ENCODE measurements at places on chromosomes 11 and 22. TPM values are rescaled to one million over a fixed set of nuclear protein-coding genes. Genes with fewer than 3 reads are reported as not detected.

- peaks cover 39% of the 10 kb centered on the region for H3K4me1 ChIP-seq
- H3K36me3 ChIP-seq, result no peaks in the 10 kb centered on the region
- H3K4me3 ChIP-seq, result peak overlapping the region; percentile 98
- DNase-seq, result no peak
- H3K27ac ChIP-seq, result peak overlapping the region; percentile 99
Measured at GRCh38 chr22:39151329-39151975, 1.0 kb downstream of the CBX7 start.

DNA sequence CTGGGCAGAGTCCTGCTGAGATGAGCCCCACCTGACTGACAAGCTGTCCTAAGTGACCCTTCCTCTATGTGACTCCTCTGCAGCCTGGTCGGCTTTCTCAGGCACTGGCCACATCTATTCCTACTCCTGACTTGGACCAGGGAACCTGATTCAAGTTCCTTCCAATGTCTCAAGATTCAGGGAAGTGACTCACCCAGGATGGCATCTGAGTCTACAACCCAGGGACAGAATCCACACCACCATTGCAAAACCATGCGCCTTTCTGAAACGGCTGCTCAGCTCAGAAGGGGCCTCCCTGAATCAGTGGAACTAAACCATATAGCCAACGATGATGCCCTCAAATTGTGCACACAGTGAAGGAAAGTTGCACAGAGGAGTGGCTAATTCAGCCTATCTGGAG lies 63.9 kb upstream of the CSNK2A3 start:
- no peak overlapping the region for H3K27ac ChIP-seq
- no peaks in the 10 kb centered on the region for H3K27me3 ChIP-seq
- no peak for DNase-seq

DNA sequence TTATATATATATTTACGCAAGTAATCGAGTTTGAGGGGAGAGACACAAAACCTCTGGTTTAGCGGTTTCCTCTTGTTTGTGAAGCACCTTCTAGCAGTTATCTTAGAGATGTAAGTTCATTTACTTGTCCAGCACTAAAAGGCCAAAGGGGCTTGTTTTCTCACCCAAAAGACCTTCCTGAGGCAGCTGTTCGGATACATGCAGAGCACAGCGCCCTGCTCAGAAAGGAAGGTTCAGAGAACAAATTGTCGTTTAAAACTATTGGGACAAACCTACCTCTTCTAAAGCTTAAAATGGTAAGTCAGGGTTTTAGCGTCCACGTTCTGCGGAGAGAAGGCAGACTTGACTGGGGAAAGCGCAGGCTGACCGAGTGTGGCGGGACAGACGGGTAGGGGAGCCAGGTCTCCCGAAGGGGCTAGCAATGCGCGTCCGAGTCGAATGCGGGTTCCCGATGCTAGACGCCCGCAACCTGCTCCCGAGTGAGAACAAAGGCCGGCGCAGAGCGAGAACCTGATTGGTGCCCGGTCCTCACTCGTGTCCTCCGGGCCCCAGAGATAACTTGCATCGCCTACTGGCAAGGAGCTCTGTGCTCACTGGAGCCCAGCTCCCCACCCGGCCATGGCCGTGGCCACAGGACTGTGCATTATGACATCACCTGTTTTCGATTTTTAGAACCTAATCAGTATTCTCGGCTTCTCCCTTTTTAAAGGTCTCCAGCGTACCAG lies 1.0 kb upstream of the SESN3 start:
- H3K27me3 ChIP-seq, result no peaks in the 10 kb centered on the region
- peak; percentile 39 for DNase-seq
- H3K4me1 ChIP-seq, result peaks cover 22% of the 10 kb centered on the region
- H3K4me3 ChIP-seq, result peak overlapping the region; percentile 74
- H3K36me3 ChIP-seq, result no peaks in the 10 kb centered on the region

GRCh38 chr22:41410311-41410751 lies 28.6 kb downstream of the TEF start:
- H3K4me3 ChIP-seq, result no peak overlapping the region
- no peaks in the 10 kb centered on the region for H3K36me3 ChIP-seq
- peak; percentile 92 for DNase-seq
- H3K27ac ChIP-seq, result peak overlapping the region; percentile 100
- no peaks in the 10 kb centered on the region for H3K27me3 ChIP-seq
- peaks cover 61% of the 10 kb centered on the region for H3K4me1 ChIP-seq

DNA sequence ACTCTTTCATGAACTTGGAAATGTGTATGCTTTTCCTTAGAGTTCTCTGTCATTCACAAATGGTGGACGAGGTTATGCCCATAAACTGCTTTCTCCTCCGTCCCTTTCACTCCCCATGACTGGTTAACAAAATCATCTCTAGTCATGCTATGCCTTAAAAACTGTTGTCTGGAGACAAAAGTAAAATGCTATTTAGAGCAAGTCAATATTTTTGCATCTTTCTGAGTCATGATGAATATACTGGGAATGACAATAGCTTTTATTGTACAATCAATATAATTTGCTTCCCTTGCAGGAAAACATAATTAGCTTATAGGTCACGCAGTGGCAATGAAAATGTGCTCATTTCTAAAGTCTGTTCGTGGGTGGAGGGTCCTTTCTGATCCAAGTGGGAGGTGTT lies 216.7 kb upstream of the SORL1-AS1 start:
- no peak overlapping the region for H3K4me3 ChIP-seq
- H3K4me1 ChIP-seq, result no peaks in the 10 kb centered on the region
- H3K27me3 ChIP-seq, result no peaks in the 10 kb centered on the region
- DNase-seq, result no peak
- no peak overlapping the region for H3K27ac ChIP-seq

DNA sequence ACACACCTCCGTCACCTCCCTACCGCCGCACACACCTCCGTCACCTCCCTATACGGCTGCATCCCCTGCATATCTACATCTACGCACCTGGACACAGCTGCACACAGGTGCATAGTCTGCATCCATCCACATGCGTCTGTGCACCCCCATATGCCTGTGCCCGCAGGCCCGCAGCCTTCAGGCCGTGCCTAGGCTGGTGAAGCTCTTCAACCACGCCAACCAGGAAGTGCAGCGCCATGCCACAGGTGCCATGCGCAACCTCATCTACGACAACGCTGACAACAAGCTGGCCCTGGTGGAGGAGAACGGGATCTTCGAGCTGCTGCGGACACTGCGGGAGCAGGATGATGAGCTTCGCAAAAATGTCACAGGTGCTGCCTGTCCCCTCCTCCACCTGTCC lies 4.8 kb downstream of the PKP3 start:
- H3K27me3 ChIP-seq, result peaks cover 52% of the 10 kb centered on the region
- no peak overlapping the region for H3K4me3 ChIP-seq
- H3K27ac ChIP-seq, result no peak overlapping the region
- peaks cover 4% of the 10 kb centered on the region for H3K4me1 ChIP-seq
- no peak for DNase-seq

- H3K27ac ChIP-seq, result no peak overlapping the region
- no peaks in the 10 kb centered on the region for H3K27me3 ChIP-seq
- no peaks in the 10 kb centered on the region for H3K36me3 ChIP-seq
- no peaks in the 10 kb centered on the region for H3K4me1 ChIP-seq
Measured at GRCh38 chr11:61254403-61255025, 13.5 kb downstream of the PGA5 start.

DNA sequence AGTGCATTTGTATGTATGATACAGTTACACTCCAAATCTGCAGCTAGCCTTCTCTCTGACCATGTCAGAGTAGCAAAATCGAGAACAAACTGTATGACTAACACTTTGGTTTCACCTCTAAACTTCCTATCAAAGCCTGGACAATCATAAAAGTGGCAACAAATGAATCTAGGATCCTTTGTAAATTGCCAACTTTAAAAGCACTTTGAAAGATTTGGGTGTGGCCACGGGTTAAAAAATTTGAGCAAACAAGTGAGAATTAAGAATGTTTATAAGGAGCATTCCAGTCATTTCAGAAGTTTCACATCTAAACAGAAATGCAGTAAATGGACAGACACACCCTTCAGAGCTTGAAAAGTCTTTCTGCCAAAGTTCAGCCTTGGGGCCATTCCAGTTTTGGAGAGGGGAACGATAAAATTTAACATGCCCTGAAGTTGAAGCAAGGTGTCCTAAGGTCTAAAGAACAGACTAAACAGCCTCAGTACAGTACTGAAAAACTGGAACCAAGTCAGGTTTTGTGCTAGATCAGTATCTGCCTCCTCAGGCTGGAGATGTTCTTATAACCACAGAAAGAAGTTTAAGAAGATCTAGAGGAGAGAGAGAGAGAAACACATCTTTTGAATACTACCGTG lies 181.9 kb upstream of the BDNF start:
- no peak overlapping the region for H3K4me3 ChIP-seq
- H3K27ac ChIP-seq, result no peak overlapping the region
- H3K4me1 ChIP-seq, result no peaks in the 10 kb centered on the region
- no peak for DNase-seq

DNA sequence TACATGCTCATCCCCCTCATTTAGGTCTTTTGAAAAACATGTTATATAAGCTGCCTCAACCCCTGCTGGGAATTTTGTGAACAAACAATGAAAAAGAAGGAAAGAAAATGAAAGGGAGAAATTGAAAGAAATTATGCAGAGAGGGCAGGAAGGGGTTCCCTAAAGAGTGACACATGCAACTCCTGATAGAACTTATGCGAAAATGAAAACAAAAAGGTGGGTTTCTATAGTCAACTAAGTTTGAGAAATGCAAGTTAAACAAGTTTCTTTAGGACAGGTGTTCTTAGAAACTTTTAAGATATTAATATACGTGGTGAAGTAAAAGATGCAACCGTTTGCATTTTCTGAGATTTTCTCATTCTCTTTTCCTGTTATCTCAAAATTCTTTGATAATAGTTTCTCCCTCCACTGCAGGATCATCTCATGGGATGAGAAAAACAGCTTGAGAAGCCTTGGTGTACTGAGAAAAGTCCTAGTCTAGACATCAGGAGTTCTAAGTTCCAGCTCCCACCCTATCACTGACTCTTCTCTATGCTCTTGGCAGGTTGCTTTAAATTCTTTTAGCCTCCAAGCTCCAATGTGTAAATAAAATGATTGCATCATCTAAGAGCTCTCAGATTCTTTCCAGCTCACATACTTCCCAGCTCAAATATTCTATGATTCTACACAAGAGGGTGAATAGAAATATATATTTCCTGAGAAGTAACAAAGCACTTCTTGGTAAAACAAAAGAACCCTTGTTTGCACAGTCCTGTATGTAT lies 109.2 kb downstream of the FAM76B start:
- no peaks in the 10 kb centered on the region for H3K36me3 ChIP-seq
- H3K4me3 ChIP-seq, result no peak overlapping the region
- H3K27me3 ChIP-seq, result no peaks in the 10 kb centered on the region
- H3K27ac ChIP-seq, result no peak overlapping the region
- H3K4me1 ChIP-seq, result peaks cover 10% of the 10 kb centered on the region

- H3K36me3 ChIP-seq, result no peaks in the 10 kb centered on the region
- DNase-seq, result no peak
- H3K27ac ChIP-seq, result no peak overlapping the region
- H3K4me3 ChIP-seq, result no peak overlapping the region
- H3K4me1 ChIP-seq, result peaks cover 7% of the 10 kb centered on the region
- no peaks in the 10 kb centered on the region for H3K27me3 ChIP-seq
Measured at GRCh38 chr22:19610518-19611253, 86.5 kb upstream of the CLDN5 start.

DNA sequence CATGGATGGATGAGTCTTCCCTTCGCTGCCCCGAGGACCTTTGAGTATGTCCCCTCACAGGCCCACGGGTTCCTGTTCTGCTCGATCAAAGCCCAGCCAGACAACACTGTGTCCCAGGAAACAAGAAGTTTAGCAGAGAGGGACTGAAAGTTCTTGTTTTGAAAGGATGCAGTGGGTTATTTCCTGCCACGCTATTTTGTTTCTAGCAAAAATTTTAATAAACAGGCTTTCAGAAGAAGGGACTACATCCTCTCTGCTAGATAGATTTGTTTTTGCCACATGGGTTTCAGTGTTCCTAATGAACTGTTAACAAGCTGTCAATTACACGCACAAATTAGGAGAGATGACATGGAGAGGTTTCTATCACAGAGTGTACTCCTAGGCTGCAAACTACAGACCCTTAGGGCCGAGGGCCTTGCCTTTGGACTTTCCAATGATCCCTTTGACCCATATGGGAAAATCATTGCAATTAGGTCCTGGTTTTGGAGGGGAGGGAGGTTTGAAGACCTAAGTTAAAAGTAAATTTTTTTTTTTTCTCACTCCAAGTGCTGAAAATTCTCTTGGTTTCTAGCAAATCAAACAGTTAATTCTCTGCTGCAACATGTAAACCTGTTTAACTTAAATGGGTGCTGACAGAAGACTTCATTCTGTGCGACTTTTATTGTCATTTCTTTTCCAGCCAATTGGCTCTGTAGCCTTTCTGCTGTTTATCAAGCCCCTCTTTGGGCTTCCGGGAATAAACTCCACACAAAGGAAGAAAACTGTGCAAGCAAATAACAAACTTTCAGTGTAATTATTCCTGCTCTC lies 81.4 kb downstream of the RCN1 start:
- H3K27me3 ChIP-seq, result no peaks in the 10 kb centered on the region
- H3K36me3 ChIP-seq, result no peaks in the 10 kb centered on the region
- peaks cover 5% of the 10 kb centered on the region for H3K4me1 ChIP-seq
- H3K27ac ChIP-seq, result no peak overlapping the region
- peak overlapping the region; percentile 23 for H3K4me3 ChIP-seq

- peak overlapping the region; percentile 54 for H3K4me3 ChIP-seq
- H3K4me1 ChIP-seq, result peaks cover 39% of the 10 kb centered on the region
- H3K36me3 ChIP-seq, result no peaks in the 10 kb centered on the region
- no peaks in the 10 kb centered on the region for H3K27me3 ChIP-seq
Measured at GRCh38 chr11:123430721-123431497, 840 bp downstream of the GRAMD1B start.

DNA sequence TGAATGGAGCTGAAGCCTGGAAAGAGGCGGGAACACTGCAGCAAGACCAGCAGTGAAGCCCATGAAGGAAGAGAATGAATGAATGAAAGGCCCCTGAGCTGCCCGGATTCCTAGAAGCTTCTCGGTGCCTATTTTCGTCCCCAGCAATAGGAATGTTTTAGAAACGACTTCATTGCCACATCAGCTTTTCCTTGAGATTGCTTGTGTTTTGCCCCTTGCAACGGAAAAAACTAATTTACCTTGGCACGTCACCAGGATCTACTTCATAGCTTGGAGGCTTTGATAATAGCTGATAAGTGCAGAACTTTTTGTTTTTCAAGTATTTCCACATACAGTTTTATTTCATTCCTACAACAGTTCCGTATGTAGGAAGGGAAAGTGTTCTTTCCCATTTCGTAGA lies 248.9 kb upstream of the NARS2 start:
- H3K27me3 ChIP-seq, result no peaks in the 10 kb centered on the region
- H3K4me3 ChIP-seq, result no peak overlapping the region
- no peaks in the 10 kb centered on the region for H3K4me1 ChIP-seq
- H3K27ac ChIP-seq, result no peak overlapping the region
- no peak for DNase-seq

- no peaks in the 10 kb centered on the region for H3K27me3 ChIP-seq
- peak overlapping the region; percentile 38 for H3K4me3 ChIP-seq
- H3K27ac ChIP-seq, result peak overlapping the region; percentile 66
- H3K36me3 ChIP-seq, result no peaks in the 10 kb centered on the region
- H3K4me1 ChIP-seq, result peaks cover 19% of the 10 kb centered on the region
Measured at GRCh38 chr22:38924347-38924952, 33.0 kb upstream of the APOBEC3A start.

- peaks cover 35% of the 10 kb centered on the region for H3K4me1 ChIP-seq
- no peaks in the 10 kb centered on the region for H3K36me3 ChIP-seq
- no peak for DNase-seq
- no peak overlapping the region for H3K4me3 ChIP-seq
- no peaks in the 10 kb centered on the region for H3K27me3 ChIP-seq
Measured at GRCh38 chr22:42788021-42788420, 67.4 kb upstream of the A4GALT start.

GRCh38 chr11:90639461-90639993 lies 416.7 kb upstream of the CHORDC1 start:
- H3K27me3 ChIP-seq, result no peaks in the 10 kb centered on the region
- no peaks in the 10 kb centered on the region for H3K36me3 ChIP-seq
- no peaks in the 10 kb centered on the region for H3K4me1 ChIP-seq

Gene HTATIP2
- 61.6 TPM for total RNA-seq

Gene FIBIN
- total RNA-seq, result 10.7 TPM

Gene GAL3ST1
- total RNA-seq, result 1.6 TPM

Gene PYGM
- 881 TPM for total RNA-seq

Gene CSNK1E
- total RNA-seq, result 42.6 TPM

Gene OR52N4
- total RNA-seq, result not detected

Gene RFPL1
- total RNA-seq, result not detected

Gene OR8G1
- not detected for total RNA-seq
